Pancreas (tissue), 10 donors: ENCODE measurements at places on chromosomes 1 and 21. TPM values are rescaled to one million over a fixed set of nuclear protein-coding genes. Genes with fewer than 3 reads are reported as not detected.
A peak's percentile ranks its signal among the peaks of the same experiment; 100 is the strongest.

DNA sequence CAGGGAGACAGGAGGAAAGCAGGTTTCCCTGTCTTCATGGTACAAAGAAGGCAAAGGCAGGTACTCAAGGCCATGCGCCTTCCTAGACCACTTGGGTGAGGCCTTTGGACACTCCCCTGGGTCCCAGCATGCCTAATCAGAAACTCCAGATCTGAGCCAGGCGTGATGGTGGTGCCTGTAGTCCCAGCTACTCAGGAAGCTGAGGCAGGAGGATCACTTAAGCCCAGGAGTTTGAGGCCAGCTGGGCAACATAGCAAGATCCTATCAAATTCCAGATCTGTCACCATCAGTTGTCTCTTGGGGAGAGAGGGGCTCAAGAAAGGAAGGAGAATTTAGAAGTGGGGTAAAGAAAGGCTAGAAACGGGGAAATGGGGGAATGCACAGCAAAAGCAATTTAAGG is 96.3 kb upstream of the SLC25A33 start:
- peak overlapping the region; percentile 90 for H3K27ac ChIP-seq
- H3K4me1 ChIP-seq: peaks cover 50% of the 10 kb centered on the region
- H3K4me3 ChIP-seq: no peak overlapping the region
- no peaks in the 10 kb centered on the region for H3K27me3 ChIP-seq

DNA sequence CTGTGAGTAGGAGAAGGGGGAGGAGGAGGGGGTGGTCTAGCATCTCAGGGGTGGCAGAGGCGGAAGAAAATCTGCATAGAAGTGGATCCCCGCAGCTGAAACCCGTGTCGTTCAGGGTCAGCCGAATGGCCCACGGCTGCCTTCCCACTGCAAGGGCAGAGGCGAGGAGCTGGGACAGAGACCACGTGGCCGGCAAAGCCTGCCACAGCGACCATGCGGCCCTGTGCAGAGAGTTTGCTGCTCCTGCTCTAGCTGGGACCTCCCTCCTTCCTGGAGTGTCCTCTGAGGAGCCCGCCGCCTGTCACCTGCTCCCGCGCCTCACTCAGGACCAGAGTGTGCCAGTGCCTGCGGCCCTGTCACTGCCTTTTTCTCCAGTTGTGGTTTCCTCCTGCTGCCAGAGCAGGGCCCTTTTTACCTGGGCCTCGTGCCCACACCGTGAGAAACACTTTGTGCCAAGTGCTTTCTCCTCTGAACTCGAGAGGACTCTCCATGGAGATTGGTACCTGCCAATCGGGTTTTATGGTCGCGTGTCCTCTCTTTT is 5.4 kb upstream of the TRPM2 start:
- no peaks in the 10 kb centered on the region for H3K36me3 ChIP-seq
- H3K4me1 ChIP-seq: no peaks in the 10 kb centered on the region
- no peak overlapping the region for H3K27ac ChIP-seq
- H3K27me3 ChIP-seq: no peaks in the 10 kb centered on the region
- H3K4me3 ChIP-seq: no peak overlapping the region

KRTAP20-3 gene
- polyA plus RNA-seq: not detected

HAO2 gene
- not detected for polyA plus RNA-seq

OR6K3 gene
- polyA plus RNA-seq: not detected

OR2AK2 gene
- polyA plus RNA-seq: not detected

GRCh38 chr1:22132517-22133235 is 10.2 kb downstream of the WNT4 start:
- H3K27ac ChIP-seq: no peak overlapping the region
- no peaks in the 10 kb centered on the region for H3K4me1 ChIP-seq
- H3K36me3 ChIP-seq: no peaks in the 10 kb centered on the region
- no peak overlapping the region for H3K4me3 ChIP-seq
- no peak for DNase-seq

DNA sequence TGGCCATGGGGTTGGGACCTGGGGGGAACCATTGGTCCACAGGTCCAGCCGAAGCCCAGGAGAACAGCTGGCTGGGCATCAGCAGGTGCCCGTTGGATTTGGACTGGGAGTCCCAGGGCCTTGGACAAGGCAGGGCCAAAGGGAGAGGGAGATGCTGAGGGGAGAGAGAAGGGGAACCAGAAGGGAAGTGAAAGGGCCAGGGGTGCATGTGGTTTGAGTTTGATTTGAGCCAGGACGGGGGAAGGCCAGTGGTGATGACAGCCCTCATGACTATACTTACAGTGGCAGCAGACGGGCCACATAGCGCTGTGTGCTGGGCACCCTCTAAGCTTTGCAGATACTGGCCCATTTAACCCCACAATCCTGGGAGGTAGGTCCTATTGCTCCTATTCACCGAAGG is 18.8 kb downstream of the AGRN start:
- H3K4me1 ChIP-seq: peaks cover 8% of the 10 kb centered on the region
- no peaks in the 10 kb centered on the region for H3K27me3 ChIP-seq
- H3K4me3 ChIP-seq: no peak overlapping the region
- no peak overlapping the region for H3K27ac ChIP-seq
- no peaks in the 10 kb centered on the region for H3K36me3 ChIP-seq

GRCh38 chr21:46150491-46151121 is 4.8 kb downstream of the FTCD start:
- H3K36me3 ChIP-seq: no peaks in the 10 kb centered on the region
- no peak overlapping the region for H3K4me3 ChIP-seq
- DNase-seq: no peak
- no peak overlapping the region for H3K27ac ChIP-seq

TRIM45 gene
- 30.1 TPM for polyA plus RNA-seq

GRCh38 chr1:217627431-217627830 is 3.5 kb downstream of the GPATCH2 start:
- H3K27me3 ChIP-seq: no peaks in the 10 kb centered on the region
- no peaks in the 10 kb centered on the region for H3K36me3 ChIP-seq
- no peak for DNase-seq
- no peak overlapping the region for H3K27ac ChIP-seq
- no peak overlapping the region for H3K4me3 ChIP-seq
- peaks cover 25% of the 10 kb centered on the region for H3K4me1 ChIP-seq

- H3K27me3 ChIP-seq: no peaks in the 10 kb centered on the region
- H3K36me3 ChIP-seq: peaks cover 6% of the 10 kb centered on the region
- DNase-seq: no peak
These were observed 612 bp downstream of the PSMA5 start for GRCh38 chr1:109425391-109426280.
